Uterus (tissue), 4 donors: ENCODE measurements at places on chromosomes 7 and 10. TPM values are rescaled to one million over a fixed set of nuclear protein-coding genes. Genes with fewer than 3 reads are reported as not detected.

GPR15LG gene
- not detected for total RNA-seq

GRCh38 chr7:55413442-55413841, 48.3 kb downstream of the LANCL2 start:
- H3K4me1 ChIP-seq: no peaks in the 10 kb centered on the region
- H3K27ac ChIP-seq: no peak overlapping the region
- no peaks in the 10 kb centered on the region for H3K27me3 ChIP-seq
- no peak overlapping the region for H3K4me3 ChIP-seq
- DNase-seq: no peak

DNA sequence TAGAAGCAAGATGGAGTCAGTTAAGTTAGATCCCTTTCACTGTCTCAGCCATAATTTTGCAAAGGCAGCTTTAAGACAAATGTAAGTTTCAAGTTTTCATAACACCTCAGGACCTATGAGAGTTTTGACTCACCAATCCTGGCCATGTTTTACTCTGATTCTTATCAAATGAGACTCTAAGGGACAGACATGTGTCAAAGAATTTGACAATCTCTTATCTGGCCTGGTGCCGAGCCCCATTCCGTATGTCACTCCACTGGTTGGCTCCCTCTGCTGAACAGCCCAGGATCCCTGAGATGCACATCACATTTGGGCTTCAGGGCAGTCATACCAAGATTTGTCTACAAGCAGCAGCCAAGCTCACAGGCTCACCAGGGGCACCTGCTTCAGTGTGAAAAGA, 187.6 kb upstream of the STK17A start:
- H3K4me3 ChIP-seq: no peak overlapping the region
- no peak overlapping the region for H3K27ac ChIP-seq
- H3K4me1 ChIP-seq: no peaks in the 10 kb centered on the region
- H3K27me3 ChIP-seq: no peaks in the 10 kb centered on the region
- no peak for DNase-seq

OPN4 gene
- total RNA-seq: not detected

DNA sequence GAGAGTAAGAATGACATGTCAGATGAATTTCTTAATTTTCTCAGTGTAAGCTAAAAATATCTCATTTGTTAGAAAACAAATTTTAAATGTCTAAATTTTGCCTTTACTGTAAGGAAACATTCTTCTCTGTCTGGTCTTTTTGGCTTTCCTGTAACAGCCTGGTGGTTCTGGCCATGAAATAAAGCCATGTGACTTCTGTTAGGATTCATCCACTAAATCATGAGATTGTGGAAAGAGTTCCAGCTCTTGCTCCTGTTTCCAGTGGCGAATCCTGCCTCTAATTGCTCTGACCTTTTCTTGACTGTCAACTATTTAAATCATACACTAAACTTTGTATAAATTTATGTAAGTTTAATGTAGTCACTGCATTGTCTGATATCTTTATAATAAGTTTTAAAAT, 398.5 kb upstream of the AKR1E2 start:
- no peaks in the 10 kb centered on the region for H3K4me1 ChIP-seq
- H3K36me3 ChIP-seq: no peaks in the 10 kb centered on the region
- DNase-seq: no peak
- H3K4me3 ChIP-seq: no peak overlapping the region

DNA sequence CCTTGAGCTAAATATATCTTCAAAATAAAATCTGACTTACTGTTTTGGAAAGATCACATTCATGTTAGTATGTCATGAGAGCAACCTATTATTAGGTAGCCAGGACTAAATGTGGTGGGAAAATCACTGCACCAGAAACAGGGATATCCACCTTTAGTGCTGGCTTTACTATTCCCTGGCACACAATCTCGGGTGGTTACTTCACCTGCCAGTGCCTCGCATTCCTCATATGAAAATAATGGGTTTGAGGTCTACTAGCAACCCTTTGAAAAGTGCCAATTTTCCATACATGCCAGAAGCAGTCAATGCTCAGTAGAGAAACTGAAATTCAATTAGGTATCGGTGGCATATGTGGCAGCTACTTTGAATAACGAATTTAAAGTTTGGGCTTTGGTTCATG, 36.8 kb downstream of the PTN start:
- H3K27ac ChIP-seq: no peak overlapping the region
- no peak for DNase-seq
- no peaks in the 10 kb centered on the region for H3K4me1 ChIP-seq
- H3K27me3 ChIP-seq: no peaks in the 10 kb centered on the region
- no peaks in the 10 kb centered on the region for H3K36me3 ChIP-seq

DNA sequence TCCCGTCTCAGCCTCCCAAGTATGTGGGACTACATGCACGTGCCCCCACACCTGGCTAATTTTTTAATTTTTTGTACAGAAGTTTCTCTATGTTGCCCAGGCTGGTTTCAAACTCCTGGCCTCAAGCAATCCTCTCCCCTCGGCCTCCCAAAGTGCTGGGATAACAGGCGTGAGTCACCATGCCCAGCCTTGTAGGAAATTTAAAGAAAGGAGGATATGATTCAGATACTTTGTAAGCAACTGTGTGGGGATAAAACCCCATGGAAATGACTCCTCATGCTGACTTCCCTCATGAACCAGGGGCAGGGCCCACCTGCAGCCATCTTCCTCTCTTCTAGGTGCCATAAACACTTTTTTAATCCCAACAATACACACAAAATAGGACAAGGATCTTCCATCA, 50.2 kb downstream of the APBB1IP start:
- H3K36me3 ChIP-seq: no peaks in the 10 kb centered on the region
- no peak for DNase-seq
- H3K4me3 ChIP-seq: no peak overlapping the region
- H3K4me1 ChIP-seq: no peaks in the 10 kb centered on the region
- peak overlapping the region; percentile 74 for H3K27ac ChIP-seq

DNA sequence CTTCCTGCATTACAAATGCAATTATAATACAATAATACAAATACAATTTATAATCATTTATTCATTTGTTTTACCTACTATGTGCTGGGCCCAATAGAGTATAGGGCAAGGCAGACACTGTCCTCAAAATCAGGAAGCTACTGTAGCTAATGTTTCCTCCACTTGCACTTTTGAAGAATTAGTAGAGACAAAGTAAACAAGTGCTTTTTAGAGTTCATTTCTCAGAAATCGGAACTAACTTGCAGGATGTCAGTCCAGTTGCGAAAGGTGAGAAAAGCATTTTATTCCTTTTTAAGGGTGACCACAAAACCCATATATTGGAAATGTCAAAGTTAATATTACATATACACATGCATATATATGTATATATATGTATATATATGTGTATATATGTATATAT, 14.2 kb downstream of the ADRB1 start:
- no peaks in the 10 kb centered on the region for H3K4me1 ChIP-seq
- no peak overlapping the region for H3K27ac ChIP-seq
- no peaks in the 10 kb centered on the region for H3K36me3 ChIP-seq
- no peak for DNase-seq
- no peaks in the 10 kb centered on the region for H3K27me3 ChIP-seq
- H3K4me3 ChIP-seq: no peak overlapping the region

- H3K36me3 ChIP-seq: no peaks in the 10 kb centered on the region
- H3K27ac ChIP-seq: no peak overlapping the region
- no peak for DNase-seq
- no peak overlapping the region for H3K4me3 ChIP-seq
- no peaks in the 10 kb centered on the region for H3K27me3 ChIP-seq
Measured at GRCh38 chr7:51666266-51666665, 349.7 kb upstream of the COBL start.

DNA sequence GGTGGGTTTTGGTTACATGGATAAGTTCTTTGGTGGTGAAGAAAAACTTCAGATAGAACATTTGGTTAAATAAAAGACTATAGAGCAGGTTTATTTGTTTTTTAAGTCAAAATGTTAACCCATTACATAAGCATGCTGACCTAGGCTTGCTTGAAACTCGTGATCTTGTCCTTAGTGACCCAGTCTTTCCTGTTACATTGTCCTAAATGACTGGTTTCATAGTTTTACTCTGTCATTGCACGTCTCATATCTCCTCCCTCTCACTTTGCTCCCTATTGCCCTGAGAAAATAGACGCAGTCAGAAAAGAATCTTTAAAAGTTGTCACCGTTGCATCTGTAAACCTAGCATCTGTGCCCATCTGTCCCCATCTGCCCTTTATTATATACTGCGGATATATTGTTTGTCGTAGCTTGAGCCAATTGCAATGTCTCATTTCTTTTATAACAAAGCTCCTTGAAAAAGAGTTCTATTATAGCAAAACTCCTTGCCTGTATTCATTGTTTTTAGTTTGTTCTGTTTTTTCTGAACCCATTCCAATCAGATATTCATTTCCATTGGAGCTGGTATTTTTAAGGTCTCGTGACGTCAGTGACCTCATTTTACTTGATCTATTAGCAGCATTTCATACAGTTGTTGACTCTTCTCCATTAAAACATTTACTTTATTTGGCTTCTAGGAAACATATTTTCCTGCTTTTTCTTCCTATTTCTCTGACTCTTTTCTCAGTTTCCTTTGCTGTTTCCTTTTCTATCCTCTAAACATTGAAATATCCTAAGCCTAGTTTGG, 57.3 kb downstream of the HELLS start:
- no peaks in the 10 kb centered on the region for H3K27me3 ChIP-seq
- H3K4me3 ChIP-seq: no peak overlapping the region
- H3K36me3 ChIP-seq: no peaks in the 10 kb centered on the region
- H3K27ac ChIP-seq: no peak overlapping the region
- DNase-seq: no peak

ACSM6 gene
- not detected for total RNA-seq

GTPBP10 gene
- 12.3 TPM for total RNA-seq

DNA sequence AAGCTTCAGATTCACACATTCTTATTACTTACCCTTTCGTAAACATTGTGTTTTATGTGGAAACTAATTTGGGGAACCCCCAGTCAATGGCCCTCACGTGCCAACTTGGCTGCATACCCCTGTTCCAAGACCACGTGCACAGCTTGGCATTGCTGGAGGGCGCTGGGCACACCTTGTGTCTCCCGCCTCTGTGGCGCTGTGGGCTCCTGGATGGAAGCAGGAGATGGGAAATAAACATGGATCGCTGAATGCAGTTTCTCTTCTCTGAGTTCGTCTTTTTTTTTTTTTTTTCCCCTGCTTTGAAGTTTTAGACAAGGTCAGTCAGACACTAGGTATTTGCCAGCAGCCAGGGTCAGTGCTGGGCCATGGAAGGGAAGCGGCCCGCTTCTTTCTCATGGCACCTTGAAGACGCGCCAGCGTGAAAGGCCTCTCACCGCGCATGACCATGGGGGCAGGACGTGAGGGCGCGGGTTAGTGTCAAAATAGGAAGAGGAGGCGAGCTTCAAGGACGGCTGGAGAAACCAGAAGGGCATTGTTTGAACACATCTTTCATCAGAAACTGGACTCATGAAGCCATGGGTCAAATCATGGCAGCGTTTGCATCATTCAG, 27.3 kb downstream of the BNIP3 start:
- DNase-seq: no peak
- no peaks in the 10 kb centered on the region for H3K27me3 ChIP-seq
- H3K36me3 ChIP-seq: no peaks in the 10 kb centered on the region
- H3K27ac ChIP-seq: no peak overlapping the region
- H3K4me3 ChIP-seq: no peak overlapping the region

- no peaks in the 10 kb centered on the region for H3K4me1 ChIP-seq
- H3K4me3 ChIP-seq: no peak overlapping the region
- no peaks in the 10 kb centered on the region for H3K27me3 ChIP-seq
- H3K36me3 ChIP-seq: no peaks in the 10 kb centered on the region
Measured at GRCh38 chr10:91901784-91902677, 7.3 kb downstream of the FGFBP3 start.

DNA sequence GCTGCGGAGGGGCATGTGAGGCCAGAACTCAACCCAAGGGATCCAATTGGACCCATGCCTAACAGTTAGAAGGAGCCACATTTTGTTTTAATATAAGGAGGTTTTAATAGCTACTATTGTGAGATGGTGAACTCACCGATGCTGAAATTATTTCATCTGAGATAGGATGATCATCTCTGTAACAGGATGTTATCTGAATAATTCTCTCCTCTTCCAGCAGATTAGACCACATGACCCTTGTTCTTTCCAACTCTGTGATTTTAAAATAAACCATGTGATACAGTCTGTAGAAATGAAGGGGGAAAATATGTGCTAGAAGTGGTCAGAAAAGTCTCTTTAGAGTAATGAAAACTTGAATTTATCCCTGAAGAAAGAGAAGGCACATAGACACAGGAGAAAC, 385.8 kb downstream of the LRMDA start:
- no peak overlapping the region for H3K27ac ChIP-seq
- H3K4me3 ChIP-seq: no peak overlapping the region
- DNase-seq: no peak
- no peaks in the 10 kb centered on the region for H3K4me1 ChIP-seq
- no peaks in the 10 kb centered on the region for H3K27me3 ChIP-seq
- H3K36me3 ChIP-seq: no peaks in the 10 kb centered on the region

DNA sequence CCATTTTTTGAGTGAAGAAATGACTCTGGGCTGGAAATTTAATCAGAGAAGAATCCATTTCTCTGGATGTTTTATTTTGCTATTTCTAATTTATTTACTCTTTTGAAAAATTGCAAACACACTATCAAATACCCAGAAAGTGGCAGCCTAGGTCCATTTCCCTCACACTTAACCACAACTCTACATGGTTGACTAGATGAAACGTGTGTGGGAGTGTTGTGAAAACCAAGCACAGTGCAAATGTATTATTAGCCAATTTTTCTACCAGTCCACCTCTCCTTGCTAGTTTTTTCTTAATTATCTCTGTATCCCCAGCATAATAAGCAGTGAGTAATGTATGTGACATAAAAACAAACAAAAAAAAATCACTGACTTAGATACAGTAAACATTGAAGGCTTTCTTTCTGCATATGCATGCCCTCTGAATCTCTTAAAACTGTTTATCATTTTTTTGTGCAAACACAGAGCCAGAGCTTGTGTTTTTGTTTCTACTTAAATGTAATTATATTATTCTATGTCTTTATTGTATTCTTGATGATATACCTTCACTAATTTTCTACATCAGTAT, 30.9 kb downstream of the SCIN start:
- no peak overlapping the region for H3K27ac ChIP-seq
- H3K4me3 ChIP-seq: no peak overlapping the region
- no peaks in the 10 kb centered on the region for H3K4me1 ChIP-seq
- no peaks in the 10 kb centered on the region for H3K36me3 ChIP-seq
- DNase-seq: no peak
- H3K27me3 ChIP-seq: no peaks in the 10 kb centered on the region

SPDYE2B gene
- total RNA-seq: not detected

DNA sequence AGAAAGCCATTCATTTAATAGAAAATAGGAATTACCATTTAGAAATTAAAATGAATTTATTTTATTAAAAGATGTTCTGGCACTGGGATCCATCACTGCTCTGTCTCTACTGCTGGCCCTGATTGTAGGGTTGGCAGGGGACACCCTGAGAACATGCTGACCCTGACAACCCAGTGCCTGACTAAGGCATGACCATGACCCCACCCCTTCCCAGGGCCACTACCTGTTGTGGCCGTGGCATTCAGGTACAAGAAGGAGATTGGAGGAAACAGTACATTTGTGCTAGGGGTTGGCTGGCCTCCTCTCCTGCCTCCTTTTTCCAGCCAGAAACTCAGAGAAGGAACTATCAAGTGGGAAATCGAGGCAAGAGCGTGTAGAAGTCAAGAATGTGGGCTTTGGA, 197.0 kb upstream of the ZMIZ1 start:
- H3K4me3 ChIP-seq: no peak overlapping the region
- no peaks in the 10 kb centered on the region for H3K36me3 ChIP-seq
- no peaks in the 10 kb centered on the region for H3K27me3 ChIP-seq
- no peak for DNase-seq
- H3K27ac ChIP-seq: no peak overlapping the region

FBXL13 gene
- 8.0 TPM for total RNA-seq

- H3K4me3 ChIP-seq: no peak overlapping the region
- DNase-seq: no peak
- H3K4me1 ChIP-seq: no peaks in the 10 kb centered on the region
Measured at GRCh38 chr10:113219446-113219845, 269.4 kb downstream of the TCF7L2 start.

ABHD11 gene
- total RNA-seq: 10.8 TPM

RBP3 gene
- not detected for total RNA-seq

SH2D4B gene
- total RNA-seq: not detected
